ENCODE measurements at places on chromosomes 5 and 9.

DNA sequence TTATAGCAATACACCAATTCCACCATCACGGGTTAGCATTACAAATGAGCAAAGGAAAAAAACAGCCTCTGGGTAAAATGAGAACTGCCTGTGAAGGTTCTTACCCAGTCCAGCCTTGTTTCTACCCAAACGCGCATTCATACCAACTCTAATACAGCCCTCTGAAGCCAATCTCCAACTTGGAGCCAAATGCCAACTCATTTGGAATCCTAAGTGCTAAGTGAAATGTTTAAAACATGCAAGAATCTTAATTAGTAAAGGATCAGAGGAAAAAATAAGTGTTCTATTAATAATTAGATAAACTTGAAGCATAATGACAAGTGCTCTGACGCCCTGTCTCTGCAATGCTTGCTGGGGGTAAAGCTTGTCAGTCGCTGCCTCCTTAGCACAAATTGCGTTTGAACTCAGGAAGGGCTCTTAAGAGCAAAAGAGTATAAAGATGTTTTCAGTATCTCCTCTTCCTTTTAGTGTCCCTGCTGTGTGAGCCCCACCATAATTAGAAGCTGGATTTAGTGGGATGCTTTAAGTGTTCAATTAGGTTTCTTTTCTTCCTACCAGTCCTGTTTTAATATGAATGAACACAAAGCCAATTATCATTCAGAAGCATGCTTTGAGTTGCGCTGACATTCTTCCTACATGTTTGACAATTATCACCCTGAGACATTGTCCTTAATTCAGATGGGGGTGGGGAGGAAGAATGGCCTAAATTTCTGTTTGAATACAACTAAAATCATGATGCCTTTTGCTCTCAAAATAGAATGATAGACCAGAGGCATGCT, 537.6 kb downstream of the DTWD2 start:
- no peak for DNase-seq

DNA sequence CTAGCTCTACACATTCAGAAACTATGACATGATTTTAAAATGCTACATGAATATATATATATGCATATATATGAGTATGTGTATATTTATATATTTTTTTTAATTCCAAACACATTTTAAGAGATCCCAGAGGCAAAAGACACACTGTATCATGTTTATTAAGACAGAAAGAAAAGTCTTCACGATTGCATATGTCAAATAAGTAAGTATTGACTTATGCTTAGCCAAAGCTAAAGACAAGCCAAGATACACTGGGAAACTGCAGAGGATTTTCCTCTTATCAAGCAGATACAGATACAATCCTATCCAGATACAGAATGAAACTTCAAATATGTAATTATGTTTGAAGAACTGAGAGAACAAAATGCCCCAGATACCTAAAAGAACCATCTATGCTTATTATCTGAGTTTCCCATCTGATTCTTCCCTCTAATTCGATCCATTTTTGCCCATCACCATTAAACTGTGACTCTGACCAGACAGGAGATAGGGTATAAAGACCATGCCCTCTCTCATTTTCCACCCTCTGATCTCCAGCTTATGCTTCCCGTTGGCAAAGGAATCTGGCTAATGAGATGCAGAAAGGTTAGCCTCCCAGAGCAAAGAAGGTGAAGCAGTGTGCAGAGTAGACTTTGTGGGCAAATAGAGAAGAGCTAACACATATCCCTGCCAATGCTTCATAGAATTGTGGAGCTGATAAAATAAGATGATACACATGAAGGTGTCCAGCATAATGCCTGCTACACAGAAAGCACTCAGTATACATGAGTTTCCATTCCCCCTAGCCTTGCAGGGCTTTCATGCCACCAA, 131.0 kb upstream of the TARS1 start:
- DNase-seq = no peak

- DNase-seq = no peak
These were observed 58.1 kb downstream of the ANKRD55 start for GRCh38 chr5:56175021-56175420.

GRCh38 chr5:57538341-57538955, 55.8 kb upstream of the ACTBL2 start:
- no peak for DNase-seq

- no peak for DNase-seq
These were observed 868 bp downstream of the ZBTB43 start for GRCh38 chr9:126805554-126806262.

GRCh38 chr9:98136489-98136888, 17.5 kb upstream of the TRIM14 start:
- no peak for DNase-seq

DNA sequence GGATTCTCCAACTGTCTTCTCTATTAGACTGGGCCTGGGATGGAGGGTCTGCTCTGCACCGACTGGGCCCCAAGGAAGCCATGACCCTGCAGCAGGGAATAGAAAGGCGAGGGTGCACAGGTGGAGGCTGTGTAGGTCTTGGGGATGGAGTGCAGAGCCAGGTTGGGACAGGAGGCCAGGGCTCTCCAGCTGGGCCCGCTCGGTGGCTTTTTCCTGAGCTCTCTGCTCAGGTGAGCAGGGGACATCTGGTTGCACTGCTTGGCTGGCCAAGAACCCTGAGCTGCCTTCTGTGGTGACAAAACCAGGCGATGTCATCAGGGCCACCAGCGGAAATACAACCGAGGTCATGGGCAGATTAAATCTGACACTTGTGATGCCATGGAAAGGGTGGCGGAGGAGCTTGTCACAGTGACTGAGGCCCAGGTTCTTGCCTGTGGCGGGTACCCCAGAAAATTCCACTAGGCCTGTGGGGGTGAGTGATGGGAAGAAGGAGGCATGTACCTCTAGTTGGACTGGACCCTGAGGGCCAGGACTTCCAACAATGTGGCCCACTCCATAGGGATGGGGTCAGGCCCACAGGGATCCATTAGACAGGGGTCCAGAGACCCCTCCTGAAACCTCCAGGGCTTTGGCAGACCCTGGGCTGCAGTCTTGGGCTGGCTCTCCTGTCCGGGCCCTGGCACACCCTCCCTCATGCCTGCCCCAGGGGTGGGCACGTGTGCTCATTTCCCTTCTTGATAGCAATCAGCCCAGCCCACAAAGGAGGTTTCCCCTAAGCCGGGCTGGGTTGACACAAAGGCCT, 4.4 kb upstream of the IL3 start:
- no peak for DNase-seq

DNA sequence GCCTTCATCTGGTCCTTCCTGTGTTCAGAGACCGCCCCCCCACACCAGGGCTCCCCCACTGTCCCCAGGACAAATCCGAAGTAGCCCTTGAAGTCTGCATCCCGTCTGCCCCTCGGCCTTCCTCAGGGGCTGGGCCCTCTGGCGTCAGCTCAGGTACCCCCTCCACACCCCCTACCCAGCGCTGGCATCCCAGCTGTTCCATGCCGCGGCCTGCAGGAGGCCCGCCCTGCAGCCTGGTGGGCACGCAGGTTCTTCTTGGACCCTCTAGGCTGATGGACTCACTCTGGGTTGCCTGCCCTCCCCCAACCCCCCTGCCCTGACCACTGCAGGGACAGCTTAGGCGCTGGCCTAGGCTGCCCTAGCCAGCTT, 6.6 kb downstream of the SLC2A6 start:
- DNase-seq = no peak

DNA sequence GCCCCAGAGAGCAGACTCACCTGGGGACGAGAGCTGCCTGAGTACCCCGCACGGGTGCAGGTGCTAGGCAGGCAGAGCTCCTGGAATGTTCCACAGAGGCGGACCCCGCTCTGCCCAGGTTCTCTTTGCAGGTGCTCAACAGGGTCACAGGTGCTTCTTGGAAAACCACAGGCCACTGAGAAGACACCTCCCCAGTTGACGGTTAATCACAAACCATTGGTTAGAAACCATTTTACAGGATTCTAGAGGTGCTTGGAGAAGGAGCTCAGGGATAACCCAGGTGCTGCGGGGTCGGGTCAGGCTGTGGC, 17.3 kb upstream of the SLC6A19 start:
- DNase-seq = no peak

- no peak for DNase-seq
These were observed 36.0 kb downstream of the RCL1 start for GRCh38 chr9:4828761-4829160.

GRCh38 chr5:149474198-149474597, 77.0 kb downstream of the CSNK1A1 start:
- DNase-seq = no peak

GRCh38 chr9:3906437-3907213, 380.8 kb upstream of the RFX3 start:
- no peak for DNase-seq

GRCh38 chr9:125137200-125137599, 6.1 kb downstream of the SCAI start:
- no peak for DNase-seq

DNA sequence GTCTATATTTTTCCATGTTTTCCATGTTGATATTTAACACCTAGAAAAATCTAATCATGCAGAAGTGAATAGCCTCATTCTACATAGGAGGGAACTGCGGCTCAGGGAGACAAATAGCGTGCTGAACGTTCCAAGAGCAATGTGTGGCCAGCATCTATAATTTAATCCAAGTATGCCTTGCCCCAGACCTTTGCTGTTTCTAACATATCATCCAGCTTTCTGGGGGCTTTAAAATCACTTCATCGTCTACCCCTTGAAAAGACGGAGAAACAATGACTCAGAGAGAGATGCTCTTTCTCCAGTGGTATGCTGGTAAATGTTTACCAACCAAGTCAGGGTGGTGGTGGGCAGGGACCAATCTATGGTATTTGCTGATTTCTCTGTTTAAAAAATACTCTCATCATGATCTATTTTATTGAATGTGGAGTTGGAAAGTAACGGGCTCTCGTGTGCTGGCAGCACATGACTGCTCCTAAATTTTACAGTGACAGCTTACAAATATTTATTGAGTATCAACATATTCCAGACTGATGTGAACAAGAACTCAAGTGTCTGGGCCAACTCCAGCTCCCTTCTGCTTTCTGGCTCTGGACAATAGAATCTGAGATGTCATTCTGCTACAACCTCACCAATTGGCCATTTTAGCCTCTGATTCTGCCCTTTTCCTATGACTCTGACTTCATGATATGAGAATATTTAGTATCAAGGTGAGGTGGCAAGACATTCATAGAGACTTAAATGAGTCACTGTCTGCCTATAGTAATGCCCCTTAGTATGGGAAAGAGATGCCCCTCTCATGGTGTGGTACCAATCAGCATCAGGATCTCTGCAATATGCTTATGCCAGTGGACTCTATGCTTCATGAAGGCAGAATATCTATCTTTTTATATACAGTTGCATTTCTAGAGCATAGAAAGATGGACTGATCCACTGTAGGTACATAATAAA, 407.4 kb upstream of the TNC start:
- DNase-seq = no peak

- no peak for DNase-seq
These were observed 198.5 kb downstream of the DNAH5 start for GRCh38 chr5:13746026-13746425.

GRCh38 chr9:29211580-29212396, 1638.5 kb upstream of the C9orf72 start:
- DNase-seq = peak; percentile 70

DNA sequence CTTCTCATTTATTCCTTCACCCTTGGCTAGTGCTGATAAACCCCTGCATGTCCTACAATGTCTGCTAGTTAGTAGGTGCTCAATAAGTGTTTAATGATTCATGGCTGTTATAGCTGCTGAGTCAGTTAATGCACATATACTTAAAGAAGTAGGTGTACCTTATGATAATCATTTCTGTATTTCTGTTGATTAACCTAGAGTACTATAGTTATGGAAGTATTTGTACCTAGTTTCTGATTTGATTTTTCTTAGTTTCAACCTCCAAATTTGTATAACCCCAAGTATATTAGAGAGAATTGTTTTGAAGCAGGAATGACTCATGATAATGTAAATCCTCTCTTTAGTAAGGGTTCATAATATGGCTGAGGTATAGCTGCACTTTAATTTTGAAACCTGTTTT, 8.9 kb downstream of the SMAD5 start:
- DNase-seq = no peak

DNA sequence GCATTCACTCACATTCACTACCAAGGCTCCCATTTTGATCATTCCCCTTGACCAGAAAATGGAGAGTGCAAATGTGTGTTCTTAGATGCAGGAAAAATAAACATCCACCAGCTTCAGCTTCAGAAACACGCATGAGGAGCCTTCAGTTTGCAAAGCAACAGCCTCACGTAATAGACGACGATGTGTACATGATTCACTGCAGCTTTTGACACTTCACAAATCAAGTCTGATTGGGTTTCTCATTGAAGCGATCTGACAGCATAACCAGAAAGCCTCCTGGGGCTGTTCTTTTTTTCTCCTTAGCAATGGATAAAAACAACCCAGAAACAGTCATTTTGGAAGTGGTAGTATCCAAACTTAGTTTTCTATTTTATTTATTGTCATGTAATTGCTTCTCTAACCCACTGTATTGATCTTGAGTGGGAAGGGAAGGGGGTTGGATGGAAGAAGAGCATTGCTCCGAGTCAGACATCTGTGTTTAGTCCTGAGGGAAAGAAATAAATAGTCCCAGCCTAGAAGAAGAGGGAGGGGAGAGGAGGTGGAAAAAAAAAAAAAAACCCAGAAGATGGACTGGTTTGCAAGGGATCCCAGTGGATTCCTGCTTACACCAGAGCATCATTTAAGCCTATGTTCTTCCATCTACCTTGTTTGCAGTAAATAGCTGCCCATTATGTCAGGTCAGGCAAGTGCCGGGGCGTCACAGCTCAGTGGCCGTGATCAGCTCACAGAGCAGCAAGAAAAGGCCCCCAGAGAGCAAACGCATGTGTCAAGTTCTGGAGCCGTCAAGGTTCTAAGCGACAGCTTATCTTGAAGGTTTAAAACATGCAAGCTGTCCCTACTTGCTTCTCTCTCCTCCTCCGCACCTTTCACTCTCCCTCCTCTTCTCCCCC, 190.2 kb upstream of the SNX2 start:
- DNase-seq = no peak

GRCh38 chr5:38528162-38528703, 28.2 kb downstream of the LIFR start:
- no peak for DNase-seq

DNA sequence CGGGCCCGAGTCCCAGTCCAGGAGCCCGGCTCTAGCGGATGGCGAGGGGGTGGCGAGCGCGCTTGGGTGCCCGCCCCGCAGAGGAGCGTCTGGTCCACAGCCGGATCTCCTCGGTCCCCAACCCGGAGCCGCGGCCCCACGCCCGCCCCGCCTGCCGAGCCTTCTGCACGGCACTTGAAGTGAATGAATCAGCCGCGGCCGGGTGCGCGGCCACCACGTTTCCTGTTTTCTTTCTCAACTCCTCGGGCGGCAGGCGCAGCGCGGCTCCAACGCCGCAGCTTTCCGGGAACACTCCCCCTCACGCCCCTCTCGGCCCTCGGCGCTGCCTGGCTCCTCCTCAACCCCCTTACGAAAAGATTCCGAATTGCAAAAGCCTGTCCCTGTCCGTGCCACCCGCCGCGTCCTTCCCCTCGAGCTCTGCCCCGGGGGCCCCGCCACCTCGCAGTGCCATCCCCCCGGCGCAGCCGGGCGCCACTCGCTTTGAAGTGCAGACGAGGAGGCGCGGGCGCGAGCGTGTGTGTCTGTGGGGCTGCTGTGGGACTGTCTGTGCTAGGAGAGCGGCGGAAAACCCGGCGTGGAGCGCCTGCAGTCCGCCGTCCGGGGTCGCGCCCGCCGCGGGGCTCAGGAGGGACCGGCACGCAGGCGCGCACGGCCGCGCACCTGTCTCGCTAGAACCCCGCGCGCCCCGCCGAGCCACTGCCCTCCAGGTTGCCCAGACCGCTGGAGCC, 456.6 kb downstream of the RAB3C start:
- peak; percentile 47 for DNase-seq

All from NCI-H1436 (cell line).